ENCODE measurements at places on chromosomes 3 and 15. TPM values are rescaled to one million over a fixed set of nuclear protein-coding genes. Genes with fewer than 3 reads are reported as not detected.

SPTSSB gene
- not detected for total RNA-seq

ADGRG7 gene
- not detected for total RNA-seq

PRR20G gene
- total RNA-seq: not detected

CD80 gene
- total RNA-seq: 0.11 TPM

IL5RA gene
- 7.9 TPM for total RNA-seq

TSPAN3 gene
- total RNA-seq: 170 TPM

GRCh38 chr15:48001393-48002039, 119.3 kb upstream of the SLC24A5 start:
- no peak overlapping the region for H3K27ac ChIP-seq
- H3K4me1 ChIP-seq: no peaks in the 10 kb centered on the region
- no peak overlapping the region for H3K4me3 ChIP-seq
- H3K27me3 ChIP-seq: no peaks in the 10 kb centered on the region

- peaks cover 27% of the 10 kb centered on the region for H3K4me1 ChIP-seq
- no peak overlapping the region for H3K27ac ChIP-seq
- no peaks in the 10 kb centered on the region for H3K27me3 ChIP-seq
- H3K4me3 ChIP-seq: no peak overlapping the region
- no peak for DNase-seq
Measured at GRCh38 chr15:98801234-98801561, 152.9 kb downstream of the IGF1R start.

GRCh38 chr15:79659691-79660090, 227.6 kb downstream of the MINAR1 start:
- no peaks in the 10 kb centered on the region for H3K36me3 ChIP-seq
- no peak overlapping the region for H3K27ac ChIP-seq
- H3K27me3 ChIP-seq: no peaks in the 10 kb centered on the region
- H3K4me3 ChIP-seq: no peak overlapping the region

DNA sequence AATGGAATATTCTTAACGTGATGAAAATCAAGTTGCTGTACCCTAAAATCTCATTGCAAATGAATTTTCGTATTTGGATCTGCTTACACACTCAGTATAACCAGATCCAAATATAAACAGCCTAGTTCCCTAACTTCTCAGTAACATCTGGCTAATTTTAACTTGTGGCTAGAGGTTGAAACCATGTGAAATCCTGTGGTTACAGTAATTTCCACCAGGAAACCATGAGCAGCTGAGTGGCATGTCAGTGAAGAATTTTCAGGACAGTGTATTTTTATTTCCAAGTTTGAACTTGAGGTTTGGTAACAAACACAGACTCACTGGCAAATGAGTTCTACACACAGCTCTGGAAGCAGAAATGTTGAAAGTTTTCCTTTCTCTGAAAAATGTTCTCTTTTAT, 754.1 kb downstream of the NR2F2 start:
- no peaks in the 10 kb centered on the region for H3K4me1 ChIP-seq
- H3K27ac ChIP-seq: no peak overlapping the region
- H3K4me3 ChIP-seq: no peak overlapping the region

GRCh38 chr3:140018556-140018955, 83.6 kb downstream of the CLSTN2 start:
- H3K4me1 ChIP-seq: peaks cover 9% of the 10 kb centered on the region
- H3K27ac ChIP-seq: no peak overlapping the region
- no peaks in the 10 kb centered on the region for H3K27me3 ChIP-seq
- no peaks in the 10 kb centered on the region for H3K36me3 ChIP-seq

- no peak overlapping the region for H3K27ac ChIP-seq
- H3K27me3 ChIP-seq: no peaks in the 10 kb centered on the region
- peak; percentile 59 for DNase-seq
- peaks cover 6% of the 10 kb centered on the region for H3K4me1 ChIP-seq
Measured at GRCh38 chr3:171654809-171655208, 155.5 kb downstream of the PLD1 start.

DNA sequence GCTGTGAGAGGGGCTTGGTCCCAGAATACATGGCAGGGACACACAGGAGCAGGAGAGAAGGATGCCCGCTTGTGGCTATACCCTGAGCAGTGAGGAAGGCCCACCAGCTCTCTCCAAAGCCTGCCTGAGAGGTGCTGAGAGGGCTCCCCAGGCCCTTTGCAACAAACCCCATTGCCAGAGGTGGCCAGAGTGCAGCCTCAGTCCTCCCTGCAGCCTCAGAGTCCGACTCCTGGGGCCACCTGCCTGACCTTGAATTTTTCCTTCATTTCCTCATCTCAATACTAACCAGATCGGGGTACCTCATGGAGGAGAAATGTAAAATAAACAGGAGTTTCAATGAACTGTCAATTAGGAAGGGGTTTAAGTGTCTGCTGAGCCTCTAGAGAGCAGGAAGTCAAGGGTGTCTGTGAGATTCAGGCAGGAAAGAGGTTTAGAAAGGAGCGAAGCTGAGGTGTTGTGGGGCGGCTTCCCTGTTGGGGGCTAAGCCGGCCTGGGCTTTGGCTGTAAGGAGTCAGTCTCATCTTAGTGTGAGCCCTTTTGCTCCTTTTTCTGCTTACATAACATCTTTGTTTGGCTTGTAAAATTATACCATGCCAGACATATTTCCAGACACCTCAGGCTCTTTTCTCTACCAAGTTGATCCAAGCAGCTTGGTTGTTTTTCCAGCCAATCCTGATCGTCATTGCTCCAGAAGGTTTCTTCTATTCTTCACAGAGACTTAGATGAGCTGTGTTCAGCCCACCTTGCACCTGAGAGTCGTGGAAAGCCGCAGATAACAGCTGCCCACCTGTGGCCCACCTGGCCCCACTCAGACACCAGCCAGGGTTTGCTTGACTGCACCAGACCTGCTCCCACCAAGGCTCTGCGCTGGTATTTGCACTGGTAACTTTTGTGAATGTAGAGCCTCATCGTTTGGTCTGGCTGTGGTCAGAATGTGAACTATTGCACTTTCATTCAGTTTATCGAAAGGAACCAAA, 36.7 kb downstream of the CMTM7 start:
- H3K4me1 ChIP-seq: no peaks in the 10 kb centered on the region
- DNase-seq: no peak
- H3K36me3 ChIP-seq: no peaks in the 10 kb centered on the region
- no peaks in the 10 kb centered on the region for H3K27me3 ChIP-seq
- H3K27ac ChIP-seq: no peak overlapping the region

DNA sequence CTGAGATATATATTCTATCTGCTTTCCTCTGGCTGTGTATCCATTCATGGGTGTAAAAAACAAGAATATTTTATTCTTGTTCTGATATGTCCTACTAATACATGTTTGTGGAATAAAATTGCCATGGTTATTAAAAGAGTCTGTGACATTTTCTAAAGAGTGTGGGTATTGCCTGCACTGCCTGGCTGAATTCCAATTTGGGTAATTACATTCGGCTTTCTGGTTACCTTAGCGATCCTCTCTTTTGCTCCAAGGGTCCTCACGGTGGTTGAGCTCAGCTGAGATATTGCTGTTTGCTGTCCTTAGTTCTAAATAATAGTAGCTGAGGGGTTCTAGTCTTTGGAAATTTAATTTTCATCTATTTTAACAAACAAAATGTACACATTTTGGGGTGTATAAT, 301.4 kb upstream of the DNAJC19 start:
- no peak overlapping the region for H3K4me3 ChIP-seq
- DNase-seq: no peak
- no peaks in the 10 kb centered on the region for H3K36me3 ChIP-seq
- no peaks in the 10 kb centered on the region for H3K27me3 ChIP-seq
- H3K27ac ChIP-seq: no peak overlapping the region

DNA sequence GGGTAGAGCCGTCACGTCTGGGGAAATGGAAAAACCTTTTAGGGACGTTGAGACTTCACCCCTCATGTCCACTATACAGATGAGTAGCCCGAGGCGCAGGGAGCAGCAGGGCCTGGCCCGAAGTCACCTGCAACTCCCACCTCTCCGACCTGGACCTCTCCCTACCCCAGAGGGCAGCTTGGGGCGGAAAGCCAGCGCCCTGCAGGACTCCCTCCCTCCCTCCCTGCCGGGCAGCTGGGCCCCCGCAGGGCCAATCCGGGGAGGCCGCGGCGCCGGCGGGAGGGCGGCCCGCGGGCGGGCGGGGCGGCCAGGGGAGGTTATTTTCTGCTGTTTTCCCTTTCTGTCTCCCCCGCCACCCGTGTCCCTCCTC, 2.0 kb downstream of the WNT7A start:
- no peaks in the 10 kb centered on the region for H3K27me3 ChIP-seq
- DNase-seq: no peak
- no peak overlapping the region for H3K4me3 ChIP-seq
- H3K4me1 ChIP-seq: no peaks in the 10 kb centered on the region

DNA sequence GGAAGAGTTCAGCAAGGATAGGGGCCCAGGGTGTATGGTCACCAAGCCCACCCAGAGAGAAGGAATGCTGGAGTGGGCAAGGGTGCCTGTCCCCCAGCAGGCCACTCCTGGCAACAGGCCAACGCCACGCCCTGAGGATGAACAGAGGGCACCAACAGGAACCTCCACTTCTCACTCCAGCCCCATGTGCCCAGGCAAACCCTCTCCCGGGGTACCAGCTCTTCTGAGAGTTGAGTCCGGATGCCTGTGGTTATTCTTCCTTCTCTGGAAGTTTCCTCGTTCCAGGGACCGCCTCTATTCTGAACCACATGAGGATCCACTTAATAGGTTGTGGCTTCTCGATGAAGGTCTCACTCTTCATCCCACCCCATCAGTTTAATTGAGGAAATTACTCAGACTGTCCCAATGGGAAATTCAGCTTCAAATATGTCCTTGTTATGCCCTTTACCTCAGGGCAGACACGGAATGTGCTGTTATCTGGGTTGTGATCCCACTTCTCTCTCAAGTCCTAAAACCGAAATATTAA, 114.3 kb downstream of the LIPC start:
- H3K36me3 ChIP-seq: no peaks in the 10 kb centered on the region
- H3K27ac ChIP-seq: no peak overlapping the region
- H3K27me3 ChIP-seq: no peaks in the 10 kb centered on the region
- H3K4me1 ChIP-seq: peaks cover 1% of the 10 kb centered on the region

Measured in ovary (tissue), 10 donors.